Stimulated activated CD4-positive, alpha-beta T cell treated with anti-CD3 and anti-CD28 coated beads, Interleukin-1b, Interleukin-23, amount 100 ng/mL, for 48 hours (primary cell): ENCODE measurements at places on chromosomes 3 and 15.

DNA sequence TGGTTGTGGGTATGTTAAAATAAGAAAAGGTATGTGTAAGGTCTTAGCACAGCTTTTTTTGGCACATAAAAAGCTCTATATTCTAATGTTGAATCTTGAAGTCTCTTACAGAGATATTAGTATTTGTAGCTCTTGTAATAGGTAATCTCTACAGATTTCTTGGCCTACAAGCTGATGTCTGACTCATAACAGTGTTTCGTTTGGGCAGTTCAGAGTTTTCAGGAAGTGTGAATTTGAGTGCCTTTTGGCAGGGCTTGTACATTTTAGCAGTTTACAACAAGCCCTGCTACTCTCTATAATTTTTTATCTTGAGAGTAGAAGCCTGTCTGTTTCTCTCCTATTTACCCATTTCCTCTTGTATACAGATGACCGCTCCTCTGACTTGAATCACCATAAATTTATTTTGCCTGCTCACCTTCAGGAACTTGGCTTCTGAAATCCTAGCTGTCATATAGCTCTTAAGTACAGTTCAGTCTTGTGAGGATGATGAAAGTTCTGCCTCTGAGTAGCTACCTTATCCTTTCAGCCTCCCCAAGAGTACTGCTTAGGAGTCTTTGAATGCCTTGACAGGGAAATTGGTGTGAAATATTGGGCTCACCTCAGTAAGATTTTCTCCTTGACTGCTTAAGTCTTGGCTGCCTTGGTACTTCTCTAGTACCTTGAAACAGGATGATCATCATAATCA lies 419.9 kb upstream of the RARB start:
- no peak for DNase-seq

DNA sequence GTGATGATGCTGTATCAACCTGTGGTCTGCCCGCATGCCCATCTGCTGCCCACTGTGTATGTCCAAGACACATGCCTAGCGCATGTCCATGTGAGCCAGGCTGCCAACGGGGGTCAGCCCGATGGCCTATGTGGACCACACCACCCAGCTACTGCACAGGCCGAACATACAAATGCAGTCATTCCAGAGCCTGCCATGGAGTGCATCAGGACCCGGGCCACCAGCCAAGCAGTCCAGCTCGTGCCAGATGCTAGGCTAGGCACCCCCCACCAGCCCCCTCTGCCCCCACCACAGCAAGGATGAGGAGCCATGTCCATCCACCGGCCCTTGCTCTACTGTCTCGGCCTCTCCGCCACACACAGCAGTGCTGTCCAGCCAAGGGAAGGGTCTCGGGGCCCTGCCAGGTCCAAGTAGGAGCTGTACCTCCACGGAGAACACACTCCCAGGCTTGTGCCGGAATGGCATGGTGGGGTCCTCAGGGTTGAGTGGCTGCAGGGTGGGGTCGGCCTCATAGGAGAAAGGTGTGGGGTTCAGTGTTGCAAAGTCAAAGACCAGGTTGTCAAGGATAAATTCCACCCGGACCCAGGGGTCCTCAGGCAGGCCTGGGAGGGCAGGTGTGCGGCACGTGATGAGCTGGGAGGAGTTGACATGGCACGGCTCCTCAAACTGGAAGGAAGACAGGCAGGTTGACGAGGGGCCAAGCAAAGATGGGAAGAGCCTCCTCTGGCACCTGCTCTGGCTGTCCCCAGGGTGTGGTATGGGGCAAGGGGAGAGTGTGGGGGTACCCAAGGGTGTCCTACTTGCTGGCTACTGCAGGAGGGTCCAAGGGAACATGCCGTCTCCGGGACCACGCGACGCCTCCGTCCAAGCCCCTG lies 15.3 kb downstream of the PLXNB1 start:
- no peak for DNase-seq

GRCh38 chr3:140355481-140355880 lies 322.4 kb upstream of the TRIM42 start:
- DNase-seq = no peak

DNA sequence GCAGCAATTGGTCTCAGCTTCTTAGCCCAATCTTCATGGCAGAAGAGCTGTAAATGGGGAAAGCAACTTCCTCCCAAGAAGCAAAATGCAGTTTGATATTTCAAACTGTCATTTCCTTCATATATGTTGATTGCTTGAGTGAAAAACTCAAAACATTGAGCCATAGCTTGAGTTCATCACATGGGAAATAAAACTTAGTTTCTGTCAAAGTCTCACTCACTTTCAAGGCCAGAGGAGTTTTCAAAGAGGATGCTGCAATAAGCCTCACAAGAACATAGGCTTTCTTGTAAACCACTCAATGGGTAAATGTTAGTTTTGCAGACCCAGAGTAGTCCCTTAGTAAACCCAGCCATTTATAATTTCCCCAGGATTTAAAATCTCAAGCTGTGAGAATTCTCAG lies 29.1 kb upstream of the SUCLG2 start:
- DNase-seq = no peak

DNA sequence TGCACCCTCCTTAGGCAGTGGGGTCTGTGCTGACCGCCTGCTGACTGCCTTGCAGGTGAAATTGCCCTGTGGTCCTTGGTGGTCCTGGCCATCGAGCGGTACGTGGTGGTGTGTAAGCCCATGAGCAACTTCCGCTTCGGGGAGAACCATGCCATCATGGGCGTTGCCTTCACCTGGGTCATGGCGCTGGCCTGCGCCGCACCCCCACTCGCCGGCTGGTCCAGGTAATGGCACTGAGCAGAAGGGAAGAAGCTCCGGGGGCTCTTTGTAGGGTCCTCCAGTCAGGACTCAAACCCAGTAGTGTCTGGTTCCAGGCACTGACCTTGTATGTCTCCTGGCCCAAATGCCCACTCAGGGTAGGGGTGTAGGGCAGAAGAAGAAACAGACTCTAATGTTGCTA lies 2.4 kb downstream of the RHO start:
- DNase-seq = no peak

GRCh38 chr15:69154684-69155083 lies 5.8 kb upstream of the GLCE start:
- no peak for DNase-seq

DNA sequence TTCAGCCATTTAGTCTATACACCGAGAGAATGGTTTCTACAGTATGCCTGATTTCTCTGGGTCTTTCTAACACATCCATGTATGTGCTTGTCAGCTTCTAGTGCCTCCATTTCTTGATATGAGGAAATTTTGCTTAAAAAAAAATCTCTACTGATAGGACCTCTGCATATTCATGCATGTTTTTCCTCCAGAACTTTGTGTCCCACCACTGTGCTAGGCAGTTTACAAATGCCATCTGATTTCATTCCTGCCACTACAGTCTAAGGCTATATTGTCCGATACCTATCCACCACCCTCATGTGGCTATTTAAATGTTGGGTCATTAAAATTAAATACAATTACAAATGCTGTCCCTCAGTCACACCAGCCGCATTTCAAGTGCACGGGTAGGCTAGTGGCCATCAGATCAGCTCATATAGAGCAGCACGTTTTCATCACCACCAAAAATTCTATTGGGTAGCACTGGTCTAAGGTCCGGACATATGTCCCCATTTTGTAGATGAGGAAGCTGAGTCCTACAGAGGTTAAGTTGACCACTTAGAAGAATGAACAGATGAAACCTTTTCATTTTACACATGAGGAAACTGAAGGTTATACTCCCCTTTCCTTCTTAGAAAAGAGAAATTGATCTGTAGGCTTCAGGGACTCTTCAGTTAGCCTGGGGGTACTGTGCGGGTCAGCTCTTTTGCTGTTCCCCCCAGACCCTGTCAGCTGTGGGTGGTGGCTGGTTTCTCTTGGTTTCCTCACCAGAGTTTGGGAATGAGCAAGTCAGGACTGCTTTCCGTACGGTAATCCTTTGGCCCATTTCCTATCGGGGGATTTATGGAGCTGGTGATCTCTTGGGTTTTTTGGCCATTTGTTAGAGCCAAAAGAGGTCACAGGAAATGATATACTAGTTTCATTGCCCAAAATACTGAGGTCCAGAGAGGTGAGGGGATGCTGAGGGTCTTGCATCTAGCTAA lies 56.5 kb downstream of the SMAD3 start:
- DNase-seq = no peak

DNA sequence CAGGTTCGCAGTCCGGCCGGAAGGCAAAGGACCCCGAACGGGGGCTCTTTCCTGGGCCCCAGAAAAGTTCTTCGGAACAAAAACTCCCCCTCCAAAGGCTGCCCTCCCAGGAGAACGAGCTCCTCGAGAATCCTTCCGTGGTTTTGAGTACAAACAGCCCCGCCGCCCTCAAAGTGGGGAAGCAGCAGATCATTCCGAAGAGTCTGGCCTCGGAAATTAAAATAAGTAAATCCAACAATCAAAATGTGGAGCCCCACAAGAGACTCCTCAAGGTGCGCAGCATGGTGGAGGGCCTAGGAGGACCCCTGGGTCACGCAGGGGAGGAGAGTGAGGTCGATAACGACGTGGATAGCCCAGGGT lies 1.3 kb downstream of the ARHGEF26 start:
- no peak for DNase-seq

DNA sequence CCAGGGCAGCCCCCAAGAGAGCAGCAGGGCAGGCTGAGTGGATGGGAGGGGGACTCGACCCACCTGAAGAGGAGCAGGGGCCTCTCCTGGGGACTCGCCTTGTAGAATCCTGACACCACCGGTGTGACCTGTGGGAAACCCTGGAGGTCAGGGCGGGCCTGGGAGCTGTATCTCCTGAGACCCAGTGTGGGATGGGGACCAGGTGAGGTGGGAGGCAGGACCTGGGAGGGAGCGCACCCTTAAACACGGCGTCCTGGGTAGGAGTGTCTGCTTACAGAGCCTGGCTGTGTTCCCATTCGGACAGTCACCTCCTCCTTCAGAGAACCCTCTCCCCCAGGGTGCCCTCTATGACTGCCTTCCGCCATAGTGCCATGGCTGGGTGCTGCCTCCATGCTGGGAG lies 27.1 kb downstream of the C15orf39 start:
- DNase-seq = no peak
